ENCODE measurements at places on chromosomes 11 and 22. TPM values are rescaled to one million over a fixed set of nuclear protein-coding genes. Genes with fewer than 3 reads are reported as not detected.

Gene TNNT3
- 48.5 TPM for polyA plus RNA-seq

Gene SHISAL1
- polyA plus RNA-seq = 0.37 TPM

DNA sequence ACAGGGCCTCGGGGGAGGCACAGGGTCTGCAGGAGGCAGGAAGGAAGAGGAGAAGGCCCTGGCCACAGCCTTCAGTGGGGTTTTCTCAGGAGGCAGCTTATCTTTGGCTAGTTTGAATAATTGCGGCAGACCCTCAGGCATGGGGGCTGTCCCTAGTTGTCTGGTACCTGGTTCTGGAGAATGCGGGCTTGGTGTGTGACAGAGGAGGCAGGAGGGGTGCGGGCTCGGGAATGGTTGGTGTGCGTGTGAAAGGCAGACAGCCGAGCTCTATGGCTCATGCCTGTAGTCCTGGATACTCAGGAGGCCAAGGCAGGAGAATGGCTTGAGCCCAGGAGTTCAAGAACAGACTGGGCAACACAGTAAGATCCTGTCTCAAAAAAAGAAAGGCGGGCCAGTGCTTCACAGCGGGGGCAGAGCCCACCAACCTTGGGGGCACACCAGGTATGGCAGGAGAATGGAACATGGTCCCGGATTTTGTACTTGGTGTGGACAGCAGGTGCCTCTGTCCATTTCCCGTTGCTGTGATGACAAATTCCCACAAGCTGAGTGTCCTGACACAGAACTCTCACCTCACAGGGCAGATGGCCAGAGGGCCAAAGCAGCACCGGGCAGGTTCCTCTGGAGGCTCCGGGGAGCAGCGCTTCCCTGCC lies 640.6 kb downstream of the TBC1D22A start:
- DNase-seq = no peak
- H3K4me1 ChIP-seq = no peaks in the 10 kb centered on the region
- H3K27ac ChIP-seq = no peak overlapping the region
- no peak overlapping the region for H3K4me3 ChIP-seq
- no peaks in the 10 kb centered on the region for H3K36me3 ChIP-seq

DNA sequence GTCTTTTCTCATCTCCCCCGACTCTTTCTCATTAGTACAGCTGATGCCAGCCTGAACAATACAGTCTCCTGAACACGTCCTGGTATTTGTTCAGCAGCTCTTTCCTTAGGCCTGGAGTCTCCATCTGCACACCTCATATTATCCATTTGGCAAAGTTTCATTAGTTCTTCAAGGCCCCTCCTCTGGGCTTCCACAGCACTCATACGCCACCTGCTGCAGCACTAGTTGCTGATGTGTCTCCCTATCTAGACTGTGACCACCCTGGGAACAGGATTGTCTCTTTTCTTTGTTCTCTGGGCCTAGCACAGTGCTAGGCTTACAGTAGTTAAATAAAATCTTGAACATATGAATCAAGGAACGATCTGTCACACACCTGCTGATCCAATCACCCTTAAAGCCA lies 17.2 kb downstream of the DCHS1 start:
- no peak for DNase-seq
- H3K36me3 ChIP-seq = no peaks in the 10 kb centered on the region
- peak overlapping the region; percentile 85 for H3K27ac ChIP-seq
- H3K4me3 ChIP-seq = no peak overlapping the region

DNA sequence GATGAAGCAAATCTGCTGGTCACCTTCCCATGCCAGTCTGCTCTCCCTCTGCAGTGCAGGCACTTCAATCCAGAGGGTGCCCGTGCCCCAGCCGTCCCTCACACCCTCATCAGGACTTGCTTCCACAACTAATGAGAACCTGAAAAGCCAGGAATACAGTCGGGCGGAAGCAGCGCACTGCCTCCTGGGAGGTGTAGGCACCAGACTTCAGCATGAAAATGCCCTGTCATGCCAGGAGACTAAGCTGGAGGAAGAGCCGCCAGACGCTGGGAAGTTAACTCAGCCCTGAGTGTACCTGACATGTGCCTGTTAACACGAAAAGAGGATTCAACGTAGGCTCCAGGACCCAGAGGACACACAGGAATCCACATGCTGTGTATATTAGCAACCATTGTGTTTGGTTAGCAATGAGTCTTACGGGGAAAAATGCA lies 40.1 kb upstream of the FLI1 start:
- no peak overlapping the region for H3K27ac ChIP-seq
- H3K4me1 ChIP-seq = no peaks in the 10 kb centered on the region
- DNase-seq = peak; percentile 42
- H3K4me3 ChIP-seq = no peak overlapping the region
- no peaks in the 10 kb centered on the region for H3K27me3 ChIP-seq
- no peaks in the 10 kb centered on the region for H3K36me3 ChIP-seq

DNA sequence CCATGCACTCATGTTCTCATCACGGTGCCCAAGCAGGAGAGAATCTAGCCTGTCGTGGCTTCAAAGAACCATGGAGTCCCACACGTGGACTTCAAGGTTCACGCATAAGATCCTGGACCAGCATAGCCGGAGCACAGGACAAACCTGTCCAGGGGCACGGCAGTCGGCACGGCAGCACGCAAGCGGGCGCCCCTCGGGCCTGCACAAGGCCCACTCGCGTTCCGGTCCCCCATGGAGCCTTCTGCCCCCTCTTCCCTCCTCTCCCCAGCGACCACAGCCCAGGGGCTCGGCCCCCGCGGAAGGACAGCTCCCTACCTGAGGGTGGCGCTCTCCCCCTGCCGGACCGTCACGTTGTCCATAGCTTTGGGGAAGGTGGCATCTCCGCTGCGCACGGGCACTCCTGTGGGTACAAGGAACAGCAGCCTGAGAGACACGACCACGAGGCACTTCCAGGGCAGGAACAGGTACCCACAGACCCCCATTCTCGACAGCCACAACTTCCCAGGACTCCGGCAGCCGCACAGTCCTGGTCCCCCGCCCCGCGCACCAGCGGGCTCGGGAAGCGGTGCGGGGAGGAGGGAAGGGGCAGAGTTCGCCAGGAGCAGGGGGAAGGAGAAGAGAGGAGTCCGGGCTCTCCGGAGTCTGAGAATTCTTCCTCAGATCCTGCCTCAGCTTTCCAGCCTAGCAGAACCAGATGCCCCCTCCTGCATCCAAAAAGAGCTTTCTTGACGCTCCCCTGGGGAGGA lies 589.5 kb downstream of the OPCML start:
- H3K27ac ChIP-seq = no peak overlapping the region
- peaks cover 48% of the 10 kb centered on the region for H3K27me3 ChIP-seq
- H3K36me3 ChIP-seq = no peaks in the 10 kb centered on the region
- no peak overlapping the region for H3K4me3 ChIP-seq

Gene MMP26
- not detected for polyA plus RNA-seq

- H3K27me3 ChIP-seq = no peaks in the 10 kb centered on the region
- H3K36me3 ChIP-seq = no peaks in the 10 kb centered on the region
- peak; percentile 73 for DNase-seq
- peak overlapping the region; percentile 86 for H3K4me3 ChIP-seq
Measured at GRCh38 chr22:38316364-38317121, 690 bp downstream of the CSNK1E start.

Gene SLC43A1
- polyA plus RNA-seq = 6.7 TPM

Gene CYP2D6
- polyA plus RNA-seq = 0.95 TPM

GRCh38 chr11:123282597-123282996 lies 87.5 kb upstream of the CLMP start:
- H3K27ac ChIP-seq = no peak overlapping the region
- peaks cover 3% of the 10 kb centered on the region for H3K27me3 ChIP-seq
- H3K36me3 ChIP-seq = no peaks in the 10 kb centered on the region
- H3K4me3 ChIP-seq = no peak overlapping the region

DNA sequence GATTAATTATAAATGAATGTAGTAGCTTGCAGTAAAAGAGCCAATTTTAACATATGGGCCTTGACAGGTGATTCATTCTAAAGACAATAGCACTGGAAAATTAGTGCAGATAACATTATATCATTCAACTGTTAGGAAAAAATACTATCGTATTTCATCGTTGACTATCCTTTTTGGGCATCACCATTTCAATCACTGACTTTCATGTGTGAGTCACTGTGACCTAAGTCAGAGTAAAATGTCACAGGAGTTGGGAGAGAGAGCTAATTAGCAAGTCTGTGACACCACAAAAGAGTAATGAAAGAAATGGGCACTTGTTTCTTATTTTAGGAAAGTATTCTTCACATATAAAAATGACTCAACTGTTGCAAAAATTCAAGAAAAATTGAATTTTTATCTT lies 253.8 kb upstream of the CNTN5 start:
- H3K4me1 ChIP-seq = no peaks in the 10 kb centered on the region
- no peak overlapping the region for H3K27ac ChIP-seq
- no peak for DNase-seq
- H3K36me3 ChIP-seq = no peaks in the 10 kb centered on the region
- no peak overlapping the region for H3K4me3 ChIP-seq
- no peaks in the 10 kb centered on the region for H3K27me3 ChIP-seq

- H3K36me3 ChIP-seq = no peaks in the 10 kb centered on the region
- DNase-seq = no peak
- no peaks in the 10 kb centered on the region for H3K27me3 ChIP-seq
- peaks cover 44% of the 10 kb centered on the region for H3K4me1 ChIP-seq
- H3K4me3 ChIP-seq = no peak overlapping the region
- H3K27ac ChIP-seq = peak overlapping the region; percentile 86
Measured at GRCh38 chr11:6656936-6657335, 1.3 kb upstream of the DCHS1 start.

DNA sequence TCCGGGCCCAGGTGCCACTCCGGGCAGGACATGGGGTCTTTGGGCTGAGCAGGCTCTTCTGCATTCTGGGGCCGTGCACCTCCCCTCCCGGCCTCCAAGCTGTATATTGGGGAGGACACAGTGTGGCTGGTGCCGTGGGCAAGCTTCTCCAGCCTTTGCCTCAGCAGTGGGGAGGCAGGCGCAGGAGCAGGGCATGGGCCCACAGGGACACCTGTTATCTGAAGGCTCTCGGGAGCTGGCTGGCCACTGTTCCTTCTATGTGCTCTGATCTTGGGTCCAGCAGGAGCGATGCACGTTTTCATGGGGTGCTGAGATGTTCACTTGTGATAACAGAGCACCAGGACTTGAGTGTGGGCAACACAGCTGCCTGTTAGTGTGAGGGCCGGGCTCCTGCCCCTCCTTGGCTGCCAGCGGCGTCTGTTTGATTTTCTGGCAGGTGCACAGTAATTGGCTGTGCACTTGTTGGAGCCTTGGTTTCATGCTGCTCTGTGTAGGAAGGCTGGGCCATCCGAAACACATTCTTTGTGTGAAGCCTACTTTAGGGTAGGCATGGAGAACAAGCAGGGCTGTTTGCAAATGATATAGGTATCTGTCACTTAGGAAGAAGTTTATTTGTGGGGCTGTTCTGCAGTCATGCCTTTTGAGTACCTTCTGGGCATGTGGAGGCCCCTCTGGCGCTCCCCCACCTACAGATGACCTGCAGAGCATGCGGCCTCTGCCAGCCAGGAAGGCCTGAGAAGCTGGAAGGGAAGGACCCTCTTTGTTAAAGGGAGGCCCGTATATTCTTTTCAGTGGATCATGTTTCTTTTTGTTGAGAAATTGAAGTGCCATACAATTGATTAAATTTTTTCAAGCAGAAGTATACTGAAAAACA lies 201.5 kb downstream of the TBC1D22A start:
- DNase-seq = no peak
- no peaks in the 10 kb centered on the region for H3K27me3 ChIP-seq
- H3K36me3 ChIP-seq = no peaks in the 10 kb centered on the region
- no peaks in the 10 kb centered on the region for H3K4me1 ChIP-seq
- H3K4me3 ChIP-seq = no peak overlapping the region

- DNase-seq = no peak
- no peaks in the 10 kb centered on the region for H3K27me3 ChIP-seq
- peaks cover 47% of the 10 kb centered on the region for H3K4me1 ChIP-seq
- no peaks in the 10 kb centered on the region for H3K36me3 ChIP-seq
- no peak overlapping the region for H3K4me3 ChIP-seq
- H3K27ac ChIP-seq = peak overlapping the region; percentile 66
Measured at GRCh38 chr11:47924184-47924691, 56.1 kb upstream of the PTPRJ start.

DNA sequence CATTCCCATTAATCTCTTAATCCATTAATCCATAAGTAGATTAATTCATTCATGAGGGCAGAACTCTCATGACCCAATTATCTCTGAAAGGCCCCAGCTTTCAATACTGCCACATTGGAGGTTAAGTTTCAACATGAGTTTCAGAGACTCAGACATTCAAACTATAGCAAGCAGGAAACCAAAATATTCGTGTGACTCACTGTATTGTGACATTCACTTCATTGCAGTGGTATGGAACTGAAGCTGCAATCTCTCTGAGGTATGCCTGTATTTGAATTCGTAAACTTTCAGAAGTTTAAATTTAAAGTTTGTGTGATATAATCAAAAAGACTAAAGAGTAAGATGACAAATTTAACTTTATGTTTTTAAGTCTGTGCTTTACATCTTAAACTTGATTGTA lies 2.9 kb upstream of the OR52J3 start:
- H3K4me3 ChIP-seq = no peak overlapping the region
- H3K36me3 ChIP-seq = no peaks in the 10 kb centered on the region
- H3K27me3 ChIP-seq = no peaks in the 10 kb centered on the region
- no peaks in the 10 kb centered on the region for H3K4me1 ChIP-seq

- no peak for DNase-seq
- no peak overlapping the region for H3K4me3 ChIP-seq
- H3K36me3 ChIP-seq = no peaks in the 10 kb centered on the region
- peaks cover 56% of the 10 kb centered on the region for H3K27me3 ChIP-seq
- H3K4me1 ChIP-seq = peaks cover 3% of the 10 kb centered on the region
- no peak overlapping the region for H3K27ac ChIP-seq
Measured at GRCh38 chr22:45891996-45892621, 84.9 kb downstream of the WNT7B start.

DNA sequence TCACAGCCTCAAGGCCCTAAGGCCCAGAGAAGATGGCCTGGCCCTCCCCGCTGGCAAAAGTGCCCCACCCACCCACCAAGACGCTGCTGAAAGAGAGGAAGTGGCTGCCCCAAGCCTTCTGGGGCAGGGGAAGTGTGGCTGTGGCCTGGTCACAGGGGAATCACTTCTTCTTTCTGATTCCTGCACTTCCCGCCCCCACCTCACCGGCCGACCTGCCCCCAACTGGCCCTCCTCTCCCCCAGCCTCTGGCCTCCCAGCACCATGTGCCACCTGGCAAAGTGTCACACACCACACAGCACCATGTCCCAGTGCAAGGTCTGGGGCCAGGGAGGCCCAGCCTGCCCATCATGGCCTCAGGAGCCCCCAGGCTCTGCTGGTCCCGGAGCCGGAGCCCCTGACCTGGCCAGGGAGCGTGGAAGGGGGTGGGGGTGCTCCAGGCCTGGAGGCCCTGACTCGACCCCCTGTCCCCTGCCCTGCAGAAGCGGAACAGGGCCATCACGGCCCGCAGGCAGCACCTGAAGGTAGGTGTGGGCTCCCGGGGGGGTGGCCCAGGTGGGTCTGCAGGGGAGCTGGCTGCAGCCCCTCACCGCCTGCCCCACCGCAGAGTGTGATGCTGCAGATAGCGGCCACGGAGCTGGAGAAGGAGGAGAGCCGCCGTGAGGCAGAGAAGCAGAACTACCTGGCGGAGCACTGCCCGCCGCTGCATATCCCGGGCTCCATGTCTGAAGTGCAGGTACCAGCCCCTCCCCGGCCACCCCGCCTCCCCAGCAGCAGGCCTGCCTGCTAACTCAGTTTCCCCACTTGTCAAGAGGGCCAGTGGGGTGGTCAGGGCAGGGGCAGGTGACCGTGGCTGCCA lies 1.4 kb downstream of the TNNI2 start:
- H3K27me3 ChIP-seq = no peaks in the 10 kb centered on the region
- peaks cover 36% of the 10 kb centered on the region for H3K4me1 ChIP-seq
- peak; percentile 56 for DNase-seq

GRCh38 chr11:92580908-92581307 lies 356.3 kb downstream of the FAT3 start:
- no peaks in the 10 kb centered on the region for H3K4me1 ChIP-seq
- H3K27ac ChIP-seq = no peak overlapping the region
- H3K27me3 ChIP-seq = no peaks in the 10 kb centered on the region
- H3K36me3 ChIP-seq = no peaks in the 10 kb centered on the region
- H3K4me3 ChIP-seq = no peak overlapping the region

Measured in heart right ventricle (tissue), 16 donors.